ENCODE measurements at places on chromosomes 4 and X.
A peak's percentile ranks its signal among the peaks of the same experiment; 100 is the strongest.

- DNase-seq = no peak
These were observed 101.4 kb upstream of the NPY2R start for GRCh38 chr4:155107059-155107458.

DNA sequence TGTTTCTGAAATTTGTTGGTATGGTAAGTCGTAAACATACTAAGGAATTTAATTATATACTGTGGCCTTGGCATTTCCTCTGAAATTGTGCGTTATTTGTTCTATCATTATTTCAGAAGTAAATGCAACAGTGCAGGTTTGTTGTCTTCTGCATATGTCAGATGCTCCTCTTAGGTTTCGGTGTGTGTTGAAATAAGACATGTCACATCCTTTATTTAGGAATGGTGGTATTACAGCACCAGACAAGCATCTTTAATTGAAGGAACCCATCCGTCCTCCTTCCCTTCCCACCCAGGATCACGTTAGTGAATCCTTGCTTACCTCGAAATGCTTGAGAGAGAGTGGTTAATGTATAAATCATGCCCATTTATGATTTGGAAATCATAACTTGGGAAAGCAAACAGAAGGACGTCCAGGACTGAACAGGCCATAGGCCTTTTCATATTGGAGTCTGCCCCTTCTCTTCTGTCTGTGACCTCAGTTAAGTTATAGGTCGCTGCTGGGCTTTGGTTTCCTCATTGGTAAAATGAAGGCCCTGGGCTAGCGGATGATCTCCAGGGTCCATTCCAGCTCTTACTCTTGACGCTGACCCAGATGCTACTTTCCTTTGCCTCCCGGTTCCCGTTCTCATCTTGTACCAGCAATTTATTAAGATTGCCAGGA is 134.1 kb downstream of the KLHL8 start:
- no peak for DNase-seq

DNA sequence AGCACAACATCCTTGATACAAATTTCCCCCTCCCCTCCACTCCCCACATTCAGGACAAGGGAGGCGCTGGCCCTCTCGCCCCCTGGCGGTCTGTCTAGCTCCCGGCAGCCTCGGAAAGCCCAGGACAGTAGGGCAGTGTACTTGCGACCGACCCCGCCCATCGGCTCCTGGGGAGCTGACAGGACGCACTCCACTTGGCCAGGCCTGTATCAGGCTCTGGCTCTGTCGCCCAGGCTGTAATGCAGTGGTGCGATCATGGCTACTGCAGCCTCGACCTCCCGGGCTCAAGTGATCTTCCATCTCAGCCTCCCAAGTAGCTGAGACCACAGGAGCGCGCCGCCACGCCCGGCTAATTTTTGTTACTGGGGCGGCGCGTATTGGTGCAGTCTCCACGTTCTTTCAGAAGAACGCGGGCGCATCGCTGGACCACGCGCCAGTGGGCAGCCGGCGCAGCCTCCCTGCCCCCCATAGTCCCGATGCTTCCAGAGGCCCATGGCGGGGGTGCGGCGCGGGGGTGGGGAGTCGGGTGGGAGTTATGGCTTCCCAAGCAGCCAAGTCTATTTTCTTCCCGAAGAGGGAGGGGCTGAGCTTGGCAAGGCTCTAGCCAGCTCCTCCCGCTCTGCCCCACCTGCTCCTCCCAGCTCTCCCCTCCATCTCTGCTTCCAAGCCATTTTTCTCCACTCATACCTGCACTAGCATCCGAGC is 7.8 kb upstream of the AKAP14 start:
- DNase-seq = peak; percentile 12

GRCh38 chrX:46791927-46792809 is 33.2 kb upstream of the SLC9A7 start:
- DNase-seq = no peak

- no peak for DNase-seq
These were observed 63.1 kb downstream of the USP38 start for GRCh38 chr4:143247866-143248265.

- no peak for DNase-seq
These were observed 140.9 kb upstream of the JADE1 start for GRCh38 chr4:128668566-128668965.

DNA sequence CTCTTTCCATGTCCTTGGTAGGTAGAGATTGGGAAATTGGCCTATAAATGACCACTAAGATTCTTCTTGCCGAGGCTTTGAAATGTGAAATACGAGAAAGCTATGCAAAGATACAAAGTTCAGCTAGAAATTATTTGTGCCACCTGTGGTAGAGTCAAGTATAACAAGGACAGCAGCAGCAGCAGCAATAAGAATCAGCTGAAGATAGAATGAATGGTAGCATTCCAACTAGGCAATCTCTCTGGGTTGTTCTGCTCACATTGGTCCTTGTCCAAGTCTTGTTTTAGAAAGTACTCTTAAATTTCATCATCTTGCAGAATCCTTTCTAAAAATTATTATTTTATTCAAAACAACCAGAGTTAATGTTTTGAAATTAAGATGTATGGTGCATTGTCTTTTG is 67.8 kb upstream of the PCDH10 start:
- DNase-seq = no peak

- DNase-seq = no peak
These were observed 9.2 kb downstream of the PALLD start for GRCh38 chr4:168506014-168506413.

GRCh38 chrX:116267511-116268040 is 97.0 kb downstream of the AGTR2 start:
- no peak for DNase-seq

- peak; percentile 38 for DNase-seq
These were observed 717 bp downstream of the PPP3CA start for GRCh38 chr4:101346351-101347266.

DNA sequence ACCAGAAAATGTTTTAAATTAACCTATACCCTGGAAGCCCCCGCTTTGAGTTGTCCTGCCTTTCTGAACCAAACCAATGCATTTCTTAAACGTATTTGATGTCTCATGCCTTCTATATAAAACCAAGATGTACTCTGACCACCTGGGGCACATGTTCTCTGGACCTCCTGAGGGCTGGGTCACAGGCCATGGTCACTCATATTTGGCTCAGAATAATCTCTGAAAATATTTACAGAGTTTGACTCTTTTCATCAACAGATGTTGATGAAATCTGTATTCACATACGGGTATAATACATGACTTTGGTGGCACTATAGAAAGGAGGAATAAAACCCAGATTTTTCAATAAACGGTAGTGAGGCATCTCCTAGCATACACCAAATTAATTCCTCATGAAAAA is 55.7 kb downstream of the STAP1 start:
- no peak for DNase-seq

DNA sequence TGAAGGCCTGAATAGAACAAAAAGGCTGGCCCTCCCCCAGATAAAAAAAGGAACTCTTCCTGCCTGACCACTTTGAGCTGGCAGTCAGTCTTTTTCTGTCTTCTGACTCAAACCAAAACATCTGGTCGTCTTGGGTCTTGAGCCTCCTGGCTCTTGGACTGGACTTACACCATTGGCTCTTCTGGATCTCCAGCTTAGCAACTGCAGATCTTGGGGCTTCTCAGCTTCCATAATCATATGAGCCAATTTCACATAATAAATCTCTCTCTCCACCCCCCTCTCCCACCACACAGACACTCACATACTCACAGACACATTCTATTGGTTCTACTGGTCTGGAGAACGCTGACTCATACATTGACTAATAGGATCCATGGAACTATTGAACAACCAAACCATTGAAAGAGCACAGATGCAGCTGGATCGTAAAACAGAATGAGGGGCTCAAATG is 15.6 kb upstream of the CWH43 start:
- no peak for DNase-seq

DNA sequence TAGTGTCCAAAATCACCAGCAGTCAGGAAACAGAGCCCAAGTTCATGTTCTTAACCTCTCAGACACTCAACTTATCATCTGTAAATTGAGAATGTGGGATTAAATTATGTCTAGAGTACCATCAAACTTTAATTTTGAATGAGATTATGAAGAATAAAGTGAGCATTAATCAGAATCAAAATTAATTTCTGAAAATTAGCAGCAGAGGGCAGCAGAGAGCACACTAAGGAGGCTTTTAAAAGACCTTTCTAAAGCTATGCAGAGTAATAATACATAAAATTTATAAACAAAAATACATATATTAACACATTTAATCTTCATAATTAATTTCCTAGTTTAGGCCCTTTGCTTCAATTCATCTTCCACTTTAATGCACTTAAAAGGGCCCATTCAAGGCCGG is 7.1 kb downstream of the TASL start:
- DNase-seq = no peak

DNA sequence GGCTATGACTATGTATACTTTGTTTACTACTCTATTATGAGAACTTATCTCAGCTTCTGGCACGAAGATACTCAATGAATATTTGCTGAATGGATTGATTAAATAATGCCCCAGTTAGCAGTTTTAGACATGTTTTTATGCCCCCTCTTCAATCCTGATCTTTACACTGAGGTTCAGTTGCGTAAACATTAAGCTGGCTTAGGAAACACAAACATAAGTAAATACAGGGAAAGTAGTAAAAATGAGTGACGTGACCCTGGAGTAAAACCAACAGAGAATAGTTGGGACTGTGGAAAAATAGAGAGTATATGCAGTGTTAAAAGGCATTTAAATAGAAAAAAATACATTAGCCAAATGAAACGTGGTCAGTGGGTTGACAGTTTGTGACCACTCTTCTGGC is 387.0 kb upstream of the ACTRT1 start:
- no peak for DNase-seq

DNA sequence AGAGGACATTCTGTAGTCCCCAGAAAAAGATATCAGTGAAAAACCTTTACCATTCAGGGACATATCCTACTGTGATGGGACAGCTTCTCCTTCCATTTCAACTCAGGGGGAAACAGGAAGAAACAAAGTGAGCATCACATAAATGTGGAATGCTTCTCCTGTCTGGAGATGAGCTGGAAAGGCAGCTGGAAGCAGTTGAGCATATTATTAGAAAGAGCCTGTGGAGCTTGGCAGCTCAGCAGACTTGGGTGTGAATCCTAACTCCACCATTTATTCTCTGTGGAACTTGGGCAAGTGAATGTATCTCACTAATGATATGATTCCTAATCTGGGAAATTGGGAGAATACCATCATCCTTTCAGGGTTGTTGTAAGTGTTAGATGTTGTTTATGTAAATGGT is 232.1 kb upstream of the F9 start:
- no peak for DNase-seq

DNA sequence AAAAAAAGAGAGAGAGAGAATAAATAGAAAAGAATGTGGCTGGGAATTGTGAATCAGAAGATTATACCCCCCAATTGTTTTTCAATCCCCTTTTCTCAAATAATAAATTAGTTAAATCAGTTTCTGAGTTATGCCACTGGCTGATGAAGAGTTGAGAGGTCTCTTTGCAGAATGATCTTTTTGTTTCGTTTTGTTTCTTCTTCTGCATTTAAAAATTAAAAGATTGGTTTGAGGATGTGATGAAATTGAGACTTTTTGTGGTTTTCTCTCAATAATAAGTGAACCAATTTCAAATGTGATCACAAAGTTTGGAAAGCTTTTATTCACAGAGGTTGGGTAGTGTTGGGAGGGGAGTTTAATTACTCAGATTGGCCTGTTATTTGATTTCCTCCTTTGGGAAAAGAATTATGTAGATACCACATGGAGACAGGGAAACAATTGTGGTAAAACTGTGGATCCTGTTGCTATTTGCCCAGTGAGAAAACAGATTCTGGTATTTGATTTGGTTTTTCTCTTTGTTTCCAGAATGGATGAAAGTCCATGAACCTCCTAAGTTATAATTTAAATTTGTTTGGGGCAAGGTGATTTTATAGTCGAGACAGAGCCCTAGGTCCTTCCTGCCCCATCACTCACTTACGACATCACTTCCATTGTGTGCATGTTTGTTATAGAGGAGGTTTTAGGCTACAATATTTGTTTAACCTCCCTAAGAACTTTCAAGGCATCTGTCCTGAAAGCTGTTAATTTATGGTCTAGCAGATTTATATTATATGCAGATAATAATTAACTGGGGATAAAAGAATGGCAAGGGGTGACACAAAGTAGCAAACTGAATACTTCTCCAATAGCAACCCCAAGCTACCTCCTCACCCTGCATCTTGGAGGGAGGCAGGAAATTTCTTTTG is 92.0 kb upstream of the BMPR1B start:
- no peak for DNase-seq

DNA sequence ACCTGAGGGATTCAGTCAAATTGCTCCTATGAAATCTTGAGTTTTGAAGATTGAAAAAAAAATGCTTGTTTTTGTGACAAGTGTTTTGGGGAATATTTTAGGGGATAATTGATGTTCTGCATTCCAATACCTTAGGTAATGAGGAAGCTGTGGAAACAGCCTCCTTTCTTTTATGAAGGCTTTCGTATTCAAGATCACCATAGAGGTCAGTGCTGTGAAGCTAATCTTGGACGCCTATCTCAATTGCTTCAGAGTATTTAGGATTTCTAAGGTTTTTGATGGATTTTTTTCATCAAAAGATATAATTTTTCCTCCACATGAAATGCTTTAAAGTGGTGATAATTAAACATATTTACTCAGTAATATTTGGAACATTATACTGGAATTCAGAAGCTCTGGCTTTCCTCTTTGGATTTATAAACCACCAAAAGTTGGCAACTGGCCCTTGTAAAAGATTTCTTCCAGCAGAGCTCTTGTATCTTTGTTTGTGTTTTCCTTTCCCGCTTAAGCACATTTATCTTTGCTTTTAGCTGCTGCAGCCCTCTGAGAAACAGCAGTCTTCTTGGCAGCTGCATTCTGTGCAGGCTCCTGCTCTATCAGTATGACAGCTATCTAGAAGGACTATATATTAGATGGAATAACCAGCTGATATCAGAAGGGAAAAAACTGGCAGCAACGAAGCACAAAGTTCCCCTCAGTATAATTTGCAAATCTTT is 63.7 kb downstream of the HMGB2 start:
- no peak for DNase-seq

DNA sequence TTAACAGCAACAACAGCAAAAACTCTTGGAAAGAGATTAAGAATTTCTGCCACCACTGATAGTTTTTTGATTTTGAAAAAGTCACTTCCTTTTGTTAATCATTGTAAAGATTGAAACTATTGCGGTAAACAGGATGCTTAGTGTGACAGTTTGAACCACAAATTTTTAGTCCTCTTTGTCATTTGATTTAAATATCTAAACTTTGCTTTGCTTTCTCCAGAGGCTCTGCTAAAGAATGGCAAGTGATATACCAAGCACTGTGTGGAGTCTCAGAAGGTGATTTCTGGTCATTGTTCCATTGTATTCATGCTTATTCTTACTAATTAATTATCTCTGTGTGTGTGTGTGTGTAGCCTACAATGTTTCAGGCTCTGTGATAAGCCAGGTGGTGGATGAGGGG is 155.6 kb downstream of the BMPR1B start:
- no peak for DNase-seq

GRCh38 chrX:124342174-124342867 is 4.0 kb upstream of the SH2D1A start:
- DNase-seq = no peak

Measured in activated T-helper 1 cell treated with anti-CD3 and anti-CD28 coated beads, Interleukin-2, amount 50 U/mL, for 16 hours (primary cell).